ENCODE measurements at places on chromosomes 16 and 17.
A peak's percentile ranks its signal among the peaks of the same experiment; 100 is the strongest.

DNA sequence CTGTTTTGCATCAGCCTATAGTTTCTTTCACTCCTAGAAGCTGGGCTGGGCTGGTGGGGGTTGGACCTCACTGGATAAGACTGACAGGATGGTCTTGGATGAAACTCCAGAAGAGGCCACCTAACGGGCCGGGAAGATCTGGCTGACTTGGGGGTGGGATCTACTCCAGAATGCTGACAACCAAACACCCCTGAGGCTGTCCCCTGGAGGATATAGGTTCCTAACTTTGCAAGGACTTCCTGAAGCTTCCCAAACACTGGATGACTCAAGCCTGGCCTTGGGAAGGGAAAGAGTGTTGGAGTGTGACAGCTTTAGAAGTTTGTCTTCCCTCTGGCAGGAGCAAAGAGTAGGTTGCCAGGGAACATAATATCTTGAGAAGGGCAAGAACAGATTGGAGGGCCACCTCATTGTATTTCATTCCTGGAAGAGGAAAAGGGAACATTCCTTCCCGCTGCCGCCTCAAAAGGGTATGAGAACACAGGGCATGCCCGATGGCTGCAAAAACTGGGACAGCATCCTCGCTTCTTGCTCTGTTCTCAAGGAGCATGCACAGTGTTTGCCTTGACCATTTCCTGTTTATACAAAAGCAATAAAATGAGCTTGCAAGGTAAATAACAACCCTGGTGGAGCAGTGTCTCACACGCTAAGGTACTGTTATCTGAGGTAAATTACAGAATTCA, 6.8 kb upstream of the CYB5B start:
- no peak for DNase-seq

DNA sequence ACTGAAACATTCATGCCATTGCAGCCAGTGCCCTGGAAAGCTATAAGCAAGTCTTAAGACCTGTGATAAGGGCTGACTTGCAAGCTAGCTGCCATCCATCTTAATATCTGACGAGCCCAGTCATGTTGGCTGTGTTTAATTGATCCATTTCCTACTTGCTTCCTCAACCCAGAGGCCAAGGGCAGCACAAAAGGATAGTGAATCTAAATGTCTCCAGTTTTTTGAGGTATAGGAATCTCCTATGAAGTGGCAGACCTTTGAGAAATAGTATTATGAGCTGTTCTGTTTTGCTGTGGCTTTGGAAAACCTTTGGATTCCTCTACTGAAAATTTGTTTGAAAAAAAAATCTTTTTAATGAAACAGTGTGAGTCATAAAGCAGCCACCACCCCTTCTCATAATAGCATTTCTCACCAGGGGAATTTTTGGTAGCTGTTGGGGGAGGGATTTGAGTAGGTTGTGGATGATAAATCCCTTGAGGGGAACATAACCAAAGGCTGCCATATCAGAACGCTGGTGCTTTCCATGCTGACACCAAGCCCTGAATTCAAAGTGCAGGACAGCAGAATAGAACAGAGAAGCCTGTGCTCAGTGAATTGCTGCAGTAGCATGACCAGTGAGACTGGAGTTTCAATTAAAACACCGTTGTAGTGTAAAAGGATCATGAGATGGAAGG, 12.9 kb downstream of the ZNRF1 start:
- peak; percentile 55 for DNase-seq

GRCh38 chr17:16364625-16365024, 11.4 kb upstream of the CENPV start:
- no peak for DNase-seq

- no peak for DNase-seq
Observed at GRCh38 chr16:4208341-4208751, 33.5 kb downstream of the SRL start.

DNA sequence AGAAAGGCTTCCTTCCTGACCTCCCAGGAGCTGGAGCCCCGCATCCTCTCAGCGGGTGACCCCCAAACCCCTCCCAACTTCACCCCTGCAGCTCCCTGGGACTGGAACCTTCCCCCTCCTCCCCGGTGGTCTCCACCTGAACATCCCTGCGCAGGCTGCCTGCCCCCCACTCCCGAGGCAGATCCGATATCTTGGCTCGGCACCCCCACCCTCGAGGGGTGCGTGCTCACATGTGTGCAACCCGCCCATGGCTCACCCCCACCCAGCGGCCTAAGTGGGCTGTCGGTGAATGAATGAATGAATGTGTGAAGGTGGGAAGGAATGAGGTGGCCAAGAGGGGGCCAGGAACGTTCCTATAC, 39.7 kb downstream of the SLC7A5 start:
- no peak for DNase-seq

- no peak for DNase-seq
Observed at GRCh38 chr16:81453091-81453728, 8.6 kb downstream of the CMIP start.

- DNase-seq: peak; percentile 42
Observed at GRCh38 chr16:48101069-48101674, 54.6 kb downstream of the ABCC12 start.

- no peak for DNase-seq
Observed at GRCh38 chr17:55072898-55073297, 104.3 kb downstream of the STXBP4 start.

DNA sequence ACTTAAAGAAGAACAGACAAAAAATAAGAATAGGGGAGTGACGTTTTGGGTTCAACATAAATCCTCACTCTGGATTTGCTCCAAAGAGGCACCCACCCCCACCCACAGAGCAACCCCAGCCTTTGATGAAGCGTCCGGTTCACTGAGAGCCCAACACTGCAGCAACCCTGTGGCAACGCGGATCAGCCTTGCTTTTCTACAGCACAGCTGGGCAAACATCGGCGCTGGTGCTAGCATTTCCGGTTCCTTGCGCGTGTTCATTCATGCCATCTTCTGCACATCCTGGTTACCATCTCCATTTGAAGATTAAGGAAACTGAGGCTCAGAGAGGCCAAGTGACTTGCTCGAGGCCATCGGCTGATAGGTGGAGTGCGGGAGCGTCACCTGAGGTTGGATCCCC, 8.7 kb upstream of the GINS2 start:
- DNase-seq: no peak

DNA sequence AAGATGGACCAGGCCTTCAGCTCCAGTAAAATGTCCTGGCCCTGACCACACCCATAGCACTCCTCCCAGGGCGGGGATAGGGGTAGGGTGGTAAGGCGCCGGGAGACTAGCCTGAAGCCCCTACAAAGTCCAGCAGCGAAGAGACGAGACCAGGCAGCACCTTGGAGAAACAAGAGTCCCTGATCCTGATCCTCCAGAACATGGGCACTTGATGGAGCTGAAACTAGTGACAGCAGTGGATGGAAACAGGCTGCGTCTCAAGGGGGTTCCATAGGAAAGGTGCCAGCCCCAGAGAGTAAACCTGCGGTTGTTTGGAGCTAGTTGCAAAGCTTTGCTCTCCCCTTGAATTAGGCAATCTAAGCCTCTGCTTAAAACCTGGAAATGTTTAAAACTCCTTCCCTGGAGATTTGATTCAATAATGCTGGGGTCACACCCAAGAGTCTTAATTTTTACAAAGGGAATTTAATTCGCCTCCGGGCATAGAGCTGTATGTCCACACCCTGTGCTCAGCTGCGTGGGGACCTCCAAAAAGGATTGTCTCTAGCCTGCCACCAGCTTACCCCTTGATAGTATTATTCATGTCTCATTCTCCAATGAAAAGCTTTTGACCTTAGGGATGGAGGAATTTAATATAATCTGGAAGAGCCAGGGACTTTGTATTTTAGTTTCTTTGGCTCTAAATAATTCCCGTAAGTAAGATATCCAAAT, 258.6 kb downstream of the PMP22 start:
- DNase-seq: no peak

GRCh38 chr16:17230932-17231581, 239.7 kb downstream of the XYLT1 start:
- no peak for DNase-seq

GRCh38 chr16:14029658-14030057, 41.5 kb upstream of the MRTFB start:
- DNase-seq: no peak

DNA sequence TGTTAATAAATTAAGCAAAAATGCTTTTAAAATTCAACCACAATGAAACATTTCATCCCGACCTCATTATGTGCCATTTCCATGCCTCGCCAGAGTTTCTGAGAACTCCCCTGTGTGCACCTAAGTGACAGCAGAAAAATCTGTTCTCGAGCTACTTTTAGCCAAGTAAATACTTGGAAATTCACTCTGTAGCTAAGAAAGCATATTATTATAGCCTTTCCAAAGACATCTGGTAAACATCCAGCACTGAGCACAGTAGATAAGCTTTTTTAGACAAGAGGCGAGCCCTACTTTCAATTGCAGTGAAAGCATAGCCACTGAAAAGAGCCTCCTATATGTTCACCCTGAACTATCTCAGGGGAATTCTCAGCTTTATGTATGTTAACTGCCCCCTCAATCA, 242.8 kb upstream of the PSMD7 start:
- no peak for DNase-seq

- no peak for DNase-seq
Observed at GRCh38 chr16:86039606-86040005, 140.6 kb downstream of the IRF8 start.

GRCh38 chr17:75783069-75783783, 1.4 kb upstream of the UNK start:
- DNase-seq: no peak

DNA sequence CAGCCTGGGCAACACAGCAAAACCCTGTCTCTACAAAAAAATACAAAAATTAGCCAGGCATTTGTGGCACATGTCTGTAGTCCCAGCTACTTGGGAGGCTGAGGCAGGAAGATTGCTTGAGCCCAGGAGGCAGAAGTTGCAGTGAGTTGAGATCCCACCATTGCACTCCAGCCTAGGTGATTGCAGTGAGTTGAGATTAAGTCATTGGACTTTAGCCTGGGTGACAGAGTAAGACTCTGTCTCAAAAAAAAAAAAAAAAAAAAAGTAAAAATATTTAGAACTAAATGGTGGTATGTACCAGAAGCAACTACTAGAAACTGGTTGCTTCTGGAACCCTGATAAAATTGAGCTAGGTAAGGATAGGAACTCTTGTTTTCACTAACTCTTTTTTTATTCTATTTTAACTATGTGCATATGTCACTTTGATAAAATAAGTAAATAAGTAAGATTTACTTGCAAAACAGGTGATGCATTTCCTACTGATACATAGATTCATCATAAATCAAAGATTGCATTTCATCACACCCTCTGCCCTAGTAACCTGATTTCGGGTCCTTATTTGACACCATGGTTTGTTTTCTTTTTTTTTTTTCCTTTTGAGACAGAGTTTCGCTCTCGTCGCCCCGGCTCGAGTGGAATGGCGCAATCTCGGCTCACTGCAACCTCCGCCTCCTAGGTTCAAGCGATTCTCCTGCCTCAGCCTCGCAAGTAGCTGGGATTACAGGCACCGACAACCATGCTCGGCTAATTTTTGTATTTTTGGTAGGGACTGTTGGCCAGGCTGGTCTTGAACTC, 66.0 kb downstream of the USP32 start:
- DNase-seq: no peak

DNA sequence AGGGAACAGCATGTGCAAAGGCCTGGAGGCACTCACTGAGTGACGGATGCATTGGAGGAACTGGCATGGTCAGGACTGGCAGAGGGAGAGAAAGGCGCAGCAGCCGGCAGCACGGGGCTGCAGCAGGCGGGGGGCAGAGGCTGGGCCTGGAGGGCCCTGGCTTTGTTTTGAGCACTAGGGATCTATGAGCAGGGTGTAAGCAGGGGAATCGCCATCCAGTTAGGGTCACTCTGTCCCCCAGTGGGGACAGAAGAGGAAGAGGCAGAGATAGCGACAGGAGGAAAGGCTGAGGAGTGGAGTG, 14.2 kb downstream of the HSD11B2 start:
- DNase-seq: no peak

- DNase-seq: no peak
Observed at GRCh38 chr17:57868007-57868909, 18.4 kb upstream of the MRPS23 start.

DNA sequence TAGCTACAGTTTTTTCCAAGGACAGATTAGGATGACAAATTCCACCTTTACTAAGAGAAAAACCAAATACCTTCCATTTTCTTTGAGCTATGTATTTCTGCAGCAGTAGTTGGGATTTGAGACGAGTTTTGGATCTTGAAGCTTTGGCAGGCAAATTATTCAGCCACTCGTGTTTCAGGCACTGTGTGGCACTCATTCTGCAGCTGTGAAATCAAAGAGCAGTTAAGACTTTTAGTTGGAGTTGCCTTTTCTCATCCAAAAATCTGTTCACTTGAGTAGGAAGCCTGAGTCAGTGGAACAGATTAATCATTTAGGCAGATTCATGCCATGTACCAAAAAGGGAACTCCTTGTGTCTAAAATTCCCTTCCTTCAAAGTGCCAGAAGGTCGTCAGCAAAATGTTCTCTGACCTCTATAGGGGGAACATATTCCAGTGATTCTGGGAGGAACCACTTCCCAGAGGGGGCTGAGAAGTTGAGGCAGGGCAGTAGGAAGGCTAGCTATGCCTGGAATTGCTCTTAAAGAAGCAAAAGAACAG, 20.1 kb downstream of the ORC6 start:
- no peak for DNase-seq

DNA sequence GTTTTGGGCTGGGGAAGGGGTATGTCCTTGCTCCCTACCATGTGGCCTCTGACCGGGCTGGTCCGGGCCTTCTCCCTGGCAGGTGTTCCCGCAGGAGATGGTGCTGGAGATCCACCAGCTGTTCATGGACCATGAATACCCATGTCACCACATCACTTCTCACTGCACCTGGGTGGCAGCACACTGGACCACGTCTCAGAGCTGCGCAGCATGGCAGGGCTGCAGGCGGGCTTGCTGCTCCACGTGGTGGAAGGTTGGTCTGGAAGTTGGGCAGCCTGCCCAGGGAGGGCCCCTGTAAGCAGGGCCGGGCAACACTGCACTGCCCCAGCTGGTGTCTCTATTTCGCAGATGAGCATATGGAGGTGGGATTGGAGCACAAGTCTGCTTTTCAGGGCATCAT, 169.5 kb upstream of the ZNF267 start:
- no peak for DNase-seq

GRCh38 chr16:62321606-62322005, 285.4 kb upstream of the CDH8 start:
- no peak for DNase-seq

DNA sequence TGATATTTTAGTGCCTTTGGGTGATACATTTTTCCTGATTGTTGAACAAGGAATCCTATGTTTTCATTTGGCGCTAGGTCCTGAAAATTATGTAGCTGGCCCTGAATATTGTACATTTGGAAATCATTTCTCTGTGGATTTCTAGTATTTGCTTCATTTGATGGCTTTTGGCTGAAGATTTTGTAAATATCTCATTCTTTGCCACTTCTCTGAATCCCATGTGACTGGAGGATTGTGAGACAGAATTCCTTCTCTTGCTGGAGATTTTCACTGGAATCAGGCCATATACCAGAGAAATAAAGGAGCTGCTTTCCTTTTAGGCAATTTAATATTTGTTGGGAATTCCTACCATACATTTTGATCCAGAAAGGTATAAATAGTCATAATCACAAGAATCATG, 8.6 kb downstream of the KRT28 start:
- DNase-seq: no peak

Data from stimulated activated CD4-positive, alpha-beta T cell treated with anti-CD3 and anti-CD28 coated beads, Interleukin-4, amount 100 ng/mL, for 4 hours (primary cell).